ENCODE measurements at places on chromosomes 2 and 18.

DNA sequence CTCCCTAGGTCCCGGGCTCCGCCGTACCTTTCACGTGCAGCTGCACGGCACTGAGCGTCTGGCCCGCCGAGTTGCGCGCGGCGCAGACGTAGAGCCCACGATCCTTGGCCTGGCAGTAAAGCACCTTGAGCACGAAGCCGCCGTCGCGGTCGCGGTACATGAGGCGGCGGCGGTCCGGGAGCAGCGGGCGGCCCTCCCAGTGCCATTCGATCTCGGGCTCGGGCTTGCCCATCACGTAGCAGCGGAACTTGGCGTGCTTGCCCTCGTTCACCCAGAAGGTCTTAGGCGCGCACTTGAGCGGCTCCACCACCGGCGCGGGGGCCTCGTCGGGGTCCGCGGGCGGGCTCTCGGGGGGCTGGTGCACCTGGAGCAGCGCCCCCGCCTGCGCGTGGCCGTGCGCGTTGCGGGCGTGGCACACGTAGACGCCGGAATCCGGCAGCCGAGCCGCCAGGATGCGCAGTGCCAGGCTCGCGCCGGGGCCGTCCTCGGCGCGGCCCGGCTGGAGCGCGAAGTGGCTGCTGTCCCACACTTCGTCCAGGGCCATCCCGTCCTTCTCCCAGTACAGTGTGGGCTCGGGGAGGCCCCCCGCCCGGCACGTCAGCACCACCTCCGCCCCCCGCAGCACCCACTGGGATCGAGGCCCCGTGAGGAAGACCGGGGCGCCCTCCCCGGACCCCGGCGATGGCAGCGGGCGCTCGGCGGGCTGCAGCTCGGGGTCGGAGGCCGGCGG lies 980 bp downstream of the OBSL1 start:
- no peak for DNase-seq

DNA sequence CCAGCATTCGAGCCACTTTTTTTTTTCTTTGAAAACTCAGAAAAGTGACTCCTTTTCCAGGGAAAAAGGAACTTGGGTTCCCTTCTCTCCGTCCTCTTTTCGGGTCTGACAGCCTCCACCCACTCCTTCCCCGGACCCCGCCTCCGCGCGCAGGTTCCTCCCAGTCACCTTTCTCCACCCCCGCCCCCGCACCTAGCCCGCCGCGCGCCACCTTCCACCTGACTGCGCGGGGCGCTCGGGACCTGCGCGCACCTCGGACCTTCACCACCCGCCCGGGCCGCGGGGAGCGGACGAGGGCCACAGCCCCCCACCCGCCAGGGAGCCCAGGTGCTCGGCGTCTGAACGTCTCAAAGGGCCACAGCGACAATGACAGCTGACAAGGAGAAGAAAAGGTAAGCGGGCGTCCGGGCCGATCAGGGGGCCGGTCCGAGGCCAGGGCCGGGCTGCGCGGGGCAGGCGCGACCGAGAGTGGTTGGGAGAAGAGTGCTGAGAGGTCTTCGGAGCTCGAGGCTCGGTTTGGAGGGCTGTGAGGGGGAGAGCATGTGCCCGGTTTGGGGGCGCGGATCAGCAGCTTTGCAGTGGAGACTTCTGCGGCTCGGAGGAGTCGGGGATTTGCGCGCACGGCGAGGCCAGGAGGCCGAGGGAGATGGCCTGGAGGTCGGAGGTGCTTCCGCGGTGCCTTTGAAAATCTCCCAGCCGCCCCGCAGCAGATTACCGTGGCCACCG lies 502 bp downstream of the EPAS1 start:
- no peak for DNase-seq

GRCh38 chr2:6813573-6813972 lies 52.1 kb downstream of the CMPK2 start:
- DNase-seq = no peak

DNA sequence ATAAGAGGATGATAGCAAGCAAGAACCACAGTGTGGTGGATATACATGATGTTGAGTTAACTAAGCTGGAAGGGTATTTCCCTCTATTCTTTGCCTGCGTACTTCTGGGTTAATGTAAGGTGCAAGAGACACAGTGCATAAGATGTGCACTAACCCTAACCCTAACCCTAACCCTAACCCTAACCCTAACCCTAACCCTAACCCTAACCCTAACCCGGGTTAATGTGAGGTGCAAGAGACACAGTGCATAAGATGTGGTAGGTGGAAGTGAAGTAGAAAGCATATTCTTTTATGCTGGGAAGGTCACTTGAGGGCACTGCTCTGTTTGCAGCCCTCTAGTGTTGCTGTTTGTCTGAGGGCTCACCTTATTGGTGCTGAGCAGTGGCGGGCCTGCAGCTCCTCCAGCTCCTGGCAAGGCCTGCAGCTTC lies 181.5 kb upstream of the ITGA4 start:
- no peak for DNase-seq

DNA sequence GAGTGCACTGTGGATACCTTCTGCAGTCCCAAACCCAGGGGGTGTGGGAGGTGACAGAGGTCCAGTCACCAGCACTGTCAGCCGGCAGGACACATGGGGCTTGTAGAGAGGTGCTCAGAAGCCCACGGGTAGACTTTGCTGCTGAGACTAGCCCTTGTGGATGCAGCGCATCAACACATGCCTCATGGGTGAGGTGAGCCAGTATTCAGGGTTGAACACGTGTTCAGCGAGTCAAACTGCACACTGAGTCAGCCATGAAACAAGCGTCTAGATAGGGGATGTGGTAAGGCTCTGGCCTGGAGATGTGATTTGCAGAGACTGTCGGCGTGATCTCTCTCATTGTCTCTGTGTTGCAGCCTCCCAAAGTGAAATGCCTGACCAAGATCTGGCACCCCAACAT lies 35.8 kb upstream of the SCLY start:
- no peak for DNase-seq

GRCh38 chr2:43149482-43150107 lies 76.8 kb downstream of the ZFP36L2 start:
- DNase-seq = no peak

GRCh38 chr18:2508155-2508554 lies 63.1 kb downstream of the METTL4 start:
- DNase-seq = no peak

GRCh38 chr2:191635333-191636234 lies 42.4 kb upstream of the NABP1 start:
- no peak for DNase-seq

- DNase-seq = no peak
Observed at GRCh38 chr18:54247511-54248175, 21.7 kb upstream of the POLI start.

DNA sequence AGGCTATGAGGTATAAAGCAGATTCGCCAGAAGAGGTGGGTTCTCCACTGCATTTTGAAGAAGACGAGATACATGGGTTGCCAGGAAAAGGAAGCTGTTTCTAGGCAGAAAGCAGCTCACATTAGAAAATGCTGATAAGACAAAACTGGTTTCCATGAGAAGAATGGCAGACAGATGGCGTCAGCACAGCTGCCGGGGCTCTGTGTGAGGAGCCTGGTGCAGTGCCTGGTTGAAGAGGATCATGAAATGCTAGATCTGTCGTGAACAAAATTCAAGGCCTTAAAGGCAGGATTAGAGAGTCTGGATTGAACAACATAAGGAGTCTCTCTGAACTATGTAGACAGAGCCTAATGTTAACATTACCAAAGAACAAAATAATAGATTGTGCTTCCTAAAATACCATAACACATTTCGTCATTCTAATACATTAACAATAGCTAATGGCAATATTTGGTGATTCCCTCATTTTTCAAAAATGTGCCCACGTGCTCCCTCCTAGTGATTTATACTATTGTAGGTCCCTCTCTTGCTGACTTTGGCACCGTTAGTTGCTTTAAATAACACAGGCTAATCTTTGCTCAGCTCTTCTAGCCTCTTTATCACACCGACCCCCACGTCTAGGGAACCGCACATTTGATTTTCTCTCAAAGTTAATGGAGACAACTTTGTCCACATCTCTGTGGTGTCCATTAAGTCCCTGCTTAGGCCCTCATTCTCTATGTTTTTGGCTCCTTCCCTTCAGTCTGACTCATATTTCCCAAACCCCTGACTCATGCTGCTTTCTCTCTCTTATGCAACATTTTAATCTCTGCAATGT lies 38.2 kb downstream of the EFEMP1 start:
- no peak for DNase-seq

GRCh38 chr2:102425441-102426132 lies 2.6 kb downstream of the IL18RAP start:
- no peak for DNase-seq

GRCh38 chr18:40109252-40110049 lies 1845.6 kb upstream of the PIK3C3 start:
- DNase-seq = no peak

Measured in cortex of kidney (tissue), 1 donor.